Stimulated activated CD4-positive, alpha-beta T cell treated with anti-CD3 and anti-CD28 coated beads, Interleukin-12 subunit alpha, Interleukin-12 subunit beta, amount 100 ng/mL, for 4 hours (primary cell): ENCODE measurements at places on chromosomes 1 and 21.

- DNase-seq: no peak
Measured at GRCh38 chr1:9262096-9262986, 27.8 kb downstream of the H6PD start.

- DNase-seq: no peak
Measured at GRCh38 chr1:228781161-228781808, 46.0 kb downstream of the RHOU start.

DNA sequence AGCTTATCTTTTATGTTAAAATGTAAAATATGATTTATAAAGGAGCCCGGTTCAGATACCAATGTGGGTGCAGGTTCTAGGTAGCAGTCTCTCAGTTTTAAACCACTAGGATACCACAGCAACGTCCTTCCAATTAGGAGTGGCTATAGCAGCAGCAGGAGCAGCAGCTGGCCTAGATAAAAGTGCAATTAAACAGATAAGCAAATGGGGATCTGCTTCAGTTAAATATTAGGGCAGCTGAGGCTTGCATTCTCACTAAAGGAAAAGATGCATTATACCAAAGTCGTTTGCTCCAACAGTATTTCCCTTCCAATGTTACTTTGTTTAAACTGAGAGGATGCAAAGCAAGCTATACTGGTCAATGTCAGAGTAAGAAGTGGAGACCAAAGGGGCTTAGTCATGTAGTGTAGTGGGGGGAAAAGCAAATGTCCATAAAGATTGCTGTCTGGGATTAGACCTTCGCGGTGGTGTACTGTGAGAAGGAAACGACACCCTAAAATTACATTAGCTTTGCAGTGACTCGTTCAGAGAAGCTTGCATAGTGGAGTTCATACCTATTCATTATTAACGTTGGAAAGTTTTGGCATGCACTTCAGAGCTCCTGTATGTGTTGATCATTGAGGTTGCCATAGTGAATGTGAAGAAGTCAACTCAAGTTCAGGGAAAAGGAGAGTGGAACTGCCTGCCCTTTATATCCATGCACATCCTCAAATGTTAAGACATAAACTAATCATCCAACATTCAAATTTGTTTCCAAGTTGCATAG lies 272.2 kb downstream of the VAV3 start:
- DNase-seq: no peak

GRCh38 chr1:211068976-211069375 lies 65.0 kb downstream of the KCNH1 start:
- DNase-seq: no peak

DNA sequence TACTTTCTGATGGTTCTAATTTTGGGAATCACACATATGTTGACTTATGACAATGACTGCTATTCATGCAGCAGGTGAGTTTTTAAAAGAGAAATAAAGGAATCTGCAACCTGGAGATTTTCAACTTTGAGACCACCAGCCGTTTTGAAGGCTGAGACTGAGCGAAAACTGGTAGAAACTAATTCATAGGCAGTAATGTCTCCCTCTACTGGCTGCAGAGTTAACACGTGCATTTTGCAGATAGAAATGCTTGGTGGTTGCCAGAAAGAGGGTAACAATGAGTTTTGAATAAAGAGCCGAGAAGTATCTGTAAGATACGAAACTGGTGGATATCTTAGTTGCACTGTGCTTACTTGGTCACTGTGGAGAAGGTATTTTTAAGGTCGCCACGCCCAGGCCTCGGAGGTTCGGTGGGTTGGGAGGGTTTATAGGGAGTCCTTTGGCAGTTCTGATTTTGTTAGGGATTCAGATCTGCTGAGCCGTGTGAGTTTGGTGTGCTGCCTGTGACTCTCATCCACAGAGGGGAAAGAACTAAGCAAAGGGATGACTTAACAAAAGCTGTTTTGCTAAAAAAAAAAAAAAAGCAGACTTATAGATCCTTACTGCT lies 83.0 kb downstream of the RYR2 start:
- DNase-seq: no peak

DNA sequence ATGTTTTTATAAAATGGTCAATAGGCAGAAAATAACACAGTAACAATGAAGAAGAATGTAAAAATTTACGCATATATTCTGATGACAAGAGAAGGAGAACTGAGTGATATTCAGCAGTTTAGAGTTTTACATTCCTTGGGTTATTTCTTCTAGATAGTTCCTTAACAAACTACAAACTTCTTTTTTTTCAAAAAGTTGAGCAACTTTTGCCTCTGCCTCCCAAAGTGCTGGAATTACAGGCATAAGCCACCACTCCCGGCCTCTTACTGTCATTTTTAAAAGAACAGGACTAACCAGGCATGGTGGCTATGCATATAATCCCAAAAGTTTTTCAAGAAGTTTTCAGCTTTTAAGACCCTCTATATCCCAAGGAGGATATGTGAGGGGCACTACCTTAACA lies 32.9 kb downstream of the ARNT start:
- DNase-seq: no peak

GRCh38 chr1:226563666-226564065 lies 15.1 kb downstream of the STUM start:
- no peak for DNase-seq

DNA sequence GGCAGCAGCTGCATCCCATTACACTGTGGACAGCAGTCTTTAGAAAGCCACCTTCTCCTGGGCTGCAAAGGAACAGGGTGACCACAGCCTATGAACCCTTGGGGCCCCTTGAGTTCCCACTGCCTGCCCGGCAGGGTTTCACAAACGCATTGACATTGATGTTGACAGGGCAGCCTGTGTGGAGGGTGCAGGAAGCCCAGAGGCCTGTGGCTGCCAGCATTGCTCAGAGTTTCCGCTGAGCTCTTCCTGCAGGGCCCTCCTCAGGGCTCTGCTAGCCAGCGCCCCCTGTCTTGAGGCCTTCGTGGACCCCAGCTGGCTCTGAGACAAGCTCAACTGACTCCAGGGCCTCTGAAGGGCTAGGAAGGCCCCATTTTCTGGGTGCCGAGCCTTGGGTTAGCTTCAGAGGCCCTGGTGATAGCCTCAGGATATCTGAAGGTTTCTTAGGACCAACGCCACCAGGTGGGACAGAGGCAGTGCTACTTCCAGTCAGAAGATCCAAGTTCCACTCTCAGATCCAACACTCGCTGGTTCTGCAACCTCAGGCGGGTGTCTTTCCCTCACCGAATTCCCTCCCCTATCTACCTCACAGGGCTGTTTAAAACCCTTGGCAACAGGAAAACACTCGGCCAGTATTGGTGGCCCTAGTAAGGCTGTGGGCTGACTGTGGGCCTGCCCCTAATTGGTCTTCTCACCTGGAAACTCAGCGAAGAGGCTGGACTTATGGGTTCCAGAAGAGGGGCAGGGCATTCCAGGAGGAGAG lies 27.2 kb upstream of the EPS8L3 start:
- peak; percentile 67 for DNase-seq

GRCh38 chr1:26723013-26723991 lies 27.5 kb downstream of the ARID1A start:
- DNase-seq: peak; percentile 17

DNA sequence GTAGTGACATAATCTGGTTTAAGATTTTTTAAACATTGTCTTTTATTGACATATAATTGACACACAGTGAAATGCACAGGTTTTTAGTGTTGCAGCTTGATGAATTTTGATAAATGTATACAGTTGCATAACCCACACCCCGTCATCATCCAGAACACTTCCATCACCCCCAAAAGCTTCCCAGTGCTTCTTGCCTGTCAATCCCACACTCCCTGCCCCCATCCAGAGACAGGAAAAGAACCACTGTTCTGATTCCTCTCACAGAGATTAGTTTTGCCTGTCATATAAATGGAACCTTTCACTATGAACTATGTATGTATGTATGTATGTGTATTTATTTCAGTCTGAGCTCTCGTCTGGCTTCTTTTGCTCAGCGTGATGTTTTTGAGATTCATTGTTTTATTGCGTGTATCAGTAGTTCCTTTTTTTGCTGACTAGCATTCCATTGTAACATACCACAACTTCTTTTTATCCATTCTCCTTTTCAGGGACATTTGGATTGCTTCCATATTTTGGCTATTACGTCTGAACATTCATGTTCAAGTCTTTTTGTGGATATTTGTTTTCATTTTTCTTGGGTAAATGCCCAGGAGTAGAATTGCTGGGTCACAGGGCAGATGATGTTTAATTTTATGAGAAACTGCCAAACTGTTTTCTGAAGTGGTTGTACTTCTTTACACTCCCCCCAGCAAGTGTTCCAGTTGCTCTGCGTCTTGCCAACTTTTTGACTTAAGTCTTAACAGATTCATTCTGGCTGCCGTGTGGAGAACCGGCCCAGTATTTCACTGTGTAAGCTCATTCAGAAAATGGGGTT lies 8.7 kb downstream of the UBIAD1 start:
- no peak for DNase-seq

DNA sequence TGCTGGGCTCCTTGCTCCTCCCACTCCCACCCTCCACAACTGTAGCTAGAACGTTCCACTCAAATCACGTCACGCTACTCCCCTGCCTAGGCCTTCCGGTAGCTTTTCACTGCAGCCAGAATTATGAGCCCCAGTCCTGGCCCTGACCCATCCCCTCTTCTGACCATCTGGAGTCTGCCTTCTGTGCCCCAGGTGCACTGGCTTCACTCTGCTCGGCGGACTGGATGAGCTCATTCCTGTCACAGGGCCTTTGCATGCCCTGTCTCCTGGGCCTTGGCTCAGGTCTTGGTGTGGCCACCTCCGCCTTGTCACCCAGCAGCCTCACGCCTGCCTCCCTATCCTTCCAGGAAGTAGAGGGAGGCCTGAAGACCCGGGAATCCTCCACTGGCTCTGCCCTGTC lies 62.5 kb upstream of the ACTL8 start:
- DNase-seq: no peak

GRCh38 chr1:26996024-26996423 lies 2.5 kb downstream of the TRNP1 start:
- DNase-seq: no peak

DNA sequence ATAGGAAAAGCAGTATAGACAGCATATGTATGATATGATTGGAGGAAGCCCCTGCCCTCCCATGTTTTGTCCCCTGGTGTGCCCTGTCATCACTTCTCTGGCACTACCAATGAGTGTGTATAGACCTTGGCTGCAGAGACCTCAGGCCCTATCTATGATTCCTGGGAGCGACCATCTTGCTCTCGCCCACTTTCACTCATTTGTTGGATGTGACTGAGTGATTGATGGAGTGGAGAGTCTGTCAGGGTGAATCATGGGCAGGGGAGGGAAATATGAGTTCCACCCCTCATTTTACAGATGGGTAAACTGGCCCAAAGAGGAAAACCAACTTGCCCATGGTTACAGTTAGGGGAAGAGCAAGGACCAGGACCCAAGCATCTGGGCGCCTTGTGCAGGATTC lies 14.9 kb downstream of the SLC30A1 start:
- DNase-seq: no peak

DNA sequence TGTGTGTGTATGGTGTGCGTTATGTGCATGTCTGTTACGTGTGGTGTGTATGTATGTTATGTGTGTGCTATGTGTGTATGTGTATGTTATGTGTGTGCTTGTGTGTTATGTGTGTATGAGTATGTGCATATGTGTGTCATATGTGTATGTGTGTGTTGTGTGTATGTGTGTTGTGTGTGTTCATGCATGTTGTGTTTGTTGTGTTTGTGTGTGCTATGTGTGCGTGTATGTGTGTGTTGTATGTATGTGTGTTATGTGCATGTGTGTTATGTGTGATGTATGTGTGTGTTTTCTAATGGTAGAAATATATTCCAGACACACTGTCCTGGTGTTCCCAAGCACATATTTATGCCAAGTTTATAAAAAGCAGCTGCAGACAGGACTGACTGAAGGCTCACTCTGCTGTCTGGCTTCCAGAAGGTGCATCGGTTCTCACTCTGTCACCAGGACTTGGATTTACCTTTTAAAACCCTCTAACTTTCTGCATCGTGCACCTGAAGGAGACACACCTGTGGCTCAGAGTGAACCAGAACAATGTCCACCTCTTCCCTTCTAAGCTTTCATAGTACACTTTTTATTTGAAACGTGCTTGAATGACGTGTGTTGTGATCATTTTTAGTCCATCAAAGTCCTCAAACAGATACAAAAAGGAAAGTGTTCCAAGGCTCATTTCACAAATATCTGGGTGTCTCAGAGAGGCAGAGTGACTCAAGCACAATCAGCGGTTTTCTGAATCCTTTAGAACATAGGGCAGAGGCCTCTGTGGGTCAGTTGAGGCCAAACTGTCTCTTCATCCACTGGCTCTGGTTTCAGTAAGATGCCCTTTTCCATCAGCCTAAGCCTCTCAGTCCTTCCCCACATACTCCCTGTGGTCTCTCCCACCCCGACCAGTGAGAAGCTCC lies 49.9 kb downstream of the TOMM20 start:
- DNase-seq: no peak

DNA sequence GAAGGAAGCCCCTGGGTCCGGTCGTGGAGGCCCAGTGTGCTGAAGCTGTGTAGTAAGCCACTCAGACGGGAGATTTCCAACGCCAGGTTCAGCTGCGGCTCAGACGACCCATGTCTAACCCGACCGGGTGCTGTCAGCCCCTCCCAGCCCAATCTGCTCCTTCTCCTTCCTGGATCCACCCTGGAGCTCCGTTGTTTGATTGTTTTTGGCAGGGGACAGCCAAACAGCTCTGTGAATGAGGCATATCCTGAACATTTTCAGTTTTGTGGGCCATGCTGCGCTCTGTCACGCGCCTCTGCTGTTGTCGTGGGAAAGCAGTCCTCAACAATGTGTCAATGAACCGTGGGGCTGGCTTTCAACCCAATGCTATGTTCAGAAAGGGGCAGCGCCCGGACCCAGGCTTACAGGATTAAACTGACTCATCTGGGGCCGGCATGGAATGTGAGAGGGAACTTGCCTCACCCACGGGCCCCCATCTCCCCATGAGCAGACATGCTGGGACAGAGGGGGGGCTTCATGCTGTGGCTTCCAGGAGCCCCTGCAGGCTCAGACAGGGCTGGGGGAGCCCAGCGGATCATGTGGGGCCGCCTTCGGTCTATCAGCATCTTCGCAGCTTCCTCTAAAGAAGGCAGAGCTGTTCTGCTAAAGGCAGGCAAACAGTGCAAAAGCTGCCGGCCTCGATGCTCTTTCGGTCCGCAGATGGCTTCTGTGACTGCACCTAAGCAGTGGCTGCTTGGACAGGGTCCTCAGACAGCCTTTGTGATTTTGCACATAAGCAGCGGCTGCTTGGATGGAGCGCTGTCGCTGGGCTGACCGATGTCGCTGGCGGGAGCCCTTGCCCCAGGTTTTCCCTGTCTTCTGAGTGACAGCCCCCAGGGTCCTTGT lies 101.7 kb downstream of the RIPK4 start:
- DNase-seq: no peak

DNA sequence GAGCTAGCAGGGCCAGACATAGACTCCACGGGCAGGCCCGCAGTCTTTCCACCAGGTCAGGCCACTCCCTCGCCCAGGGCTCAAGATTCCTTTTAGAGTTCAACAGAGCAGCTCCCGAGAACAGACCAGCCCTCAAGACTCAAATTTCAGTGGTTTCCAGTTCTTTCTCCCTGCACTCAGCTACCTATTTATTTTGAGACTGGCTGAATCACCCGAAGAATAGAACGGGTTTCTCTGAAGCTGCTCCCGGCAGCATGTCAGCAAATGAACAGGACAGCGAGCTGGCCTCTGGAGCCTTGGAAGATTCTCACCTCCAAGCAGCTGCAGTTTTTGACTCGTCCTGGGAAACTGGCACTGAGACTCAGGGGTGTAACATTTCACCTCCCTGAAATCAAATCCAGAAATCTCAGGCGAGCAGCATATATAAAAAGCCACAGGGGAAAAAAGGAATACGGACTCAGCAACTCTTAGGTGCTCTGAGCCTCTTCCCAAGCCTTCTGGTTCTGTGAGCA lies 177.9 kb downstream of the CLIC6 start:
- no peak for DNase-seq
